ENCODE measurements at places on chromosomes 6 and 20.

- DNase-seq, result no peak
Observed at GRCh38 chr6:2751871-2752270, 1.1 kb upstream of the MYLK4 start.

DNA sequence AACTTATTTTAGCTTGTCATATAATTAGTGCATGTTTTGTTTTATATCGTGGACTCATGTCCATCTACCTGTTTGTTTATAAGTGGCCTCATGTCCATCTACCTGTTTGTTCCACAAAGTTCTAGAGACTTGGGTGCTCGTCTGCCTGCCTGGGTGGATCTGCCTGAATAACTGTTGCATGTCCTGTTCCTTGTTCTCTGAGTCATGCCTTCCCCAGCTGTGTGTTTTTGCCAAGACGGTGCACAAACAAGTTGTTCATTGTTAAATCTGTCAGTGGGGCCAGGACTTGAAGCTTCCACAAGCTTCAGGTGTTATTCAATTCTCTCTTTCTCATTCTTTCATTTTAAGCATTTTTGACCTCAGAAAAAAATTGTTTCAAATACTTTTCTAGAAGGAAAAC, 358.0 kb upstream of the CITED2 start:
- no peak for DNase-seq

- DNase-seq, result no peak
Observed at GRCh38 chr20:10679269-10679668, 5.5 kb upstream of the JAG1 start.

GRCh38 chr6:105835373-105835772, 250.8 kb upstream of the PRDM1 start:
- no peak for DNase-seq

DNA sequence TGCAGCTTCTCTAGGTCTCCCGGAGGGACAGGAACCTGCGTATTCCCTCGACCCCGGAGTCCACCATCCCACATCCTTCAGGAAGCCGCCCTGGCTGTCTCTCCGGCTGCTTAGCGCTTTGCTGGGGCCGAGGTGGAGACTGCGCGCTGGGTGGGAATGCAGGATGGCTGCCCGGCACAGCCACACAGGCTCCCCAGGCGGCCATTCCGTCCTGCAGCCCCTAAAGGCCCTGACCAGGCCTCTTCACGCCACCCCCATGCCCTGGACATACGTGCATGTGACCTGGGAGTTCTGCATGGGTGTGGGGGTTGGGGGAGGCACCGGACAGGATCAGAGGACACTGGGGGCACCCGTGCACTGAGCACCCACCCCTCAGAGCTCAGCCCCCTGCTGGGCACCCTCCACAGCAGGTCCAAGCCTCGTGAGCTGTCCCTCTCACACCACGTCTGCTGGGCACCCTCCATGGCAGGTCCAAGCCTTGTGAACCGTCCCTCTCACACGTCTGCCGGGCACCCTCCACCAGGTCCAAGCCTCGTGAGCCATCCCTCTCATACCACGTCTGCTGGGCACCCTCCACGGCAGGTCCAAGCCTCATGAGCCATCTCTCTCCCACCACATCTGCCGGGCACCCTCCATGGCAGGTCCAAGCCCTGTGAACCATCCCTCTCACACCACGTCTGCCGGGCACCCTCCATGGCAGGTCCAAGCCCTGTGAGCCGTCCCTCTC, 40.4 kb upstream of the CHRNA4 start:
- no peak for DNase-seq

- DNase-seq, result no peak
Observed at GRCh38 chr20:58666702-58667101, 15.6 kb downstream of the STX16 start.

DNA sequence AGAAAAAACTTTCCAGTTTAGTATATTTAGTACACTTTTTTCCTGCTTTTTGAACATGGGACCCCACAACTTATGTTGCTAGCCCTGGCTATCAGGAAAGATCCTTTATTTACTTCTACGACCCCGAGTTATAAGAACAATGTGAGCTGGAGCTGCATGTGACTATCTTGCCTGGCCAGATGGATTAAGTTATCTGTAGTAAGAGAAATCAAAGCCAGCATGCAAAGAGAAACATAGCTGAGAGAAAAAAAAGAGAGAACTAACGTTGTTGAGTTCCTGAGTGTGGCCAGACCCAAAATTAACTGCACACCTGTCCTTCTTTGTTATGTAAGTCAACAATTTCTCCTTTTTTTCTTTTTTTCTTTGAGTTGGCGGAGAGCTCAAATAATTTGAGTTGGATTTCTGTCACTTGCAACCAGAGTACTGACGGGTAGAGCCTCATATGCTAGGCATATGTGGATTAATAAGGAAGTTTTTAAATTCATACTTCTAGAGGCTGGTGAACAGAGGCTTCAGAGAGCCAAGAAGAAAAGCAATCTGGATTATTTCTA, 219.5 kb downstream of the HACE1 start:
- no peak for DNase-seq

GRCh38 chr20:10501402-10501801, 66.3 kb downstream of the SLX4IP start:
- no peak for DNase-seq

DNA sequence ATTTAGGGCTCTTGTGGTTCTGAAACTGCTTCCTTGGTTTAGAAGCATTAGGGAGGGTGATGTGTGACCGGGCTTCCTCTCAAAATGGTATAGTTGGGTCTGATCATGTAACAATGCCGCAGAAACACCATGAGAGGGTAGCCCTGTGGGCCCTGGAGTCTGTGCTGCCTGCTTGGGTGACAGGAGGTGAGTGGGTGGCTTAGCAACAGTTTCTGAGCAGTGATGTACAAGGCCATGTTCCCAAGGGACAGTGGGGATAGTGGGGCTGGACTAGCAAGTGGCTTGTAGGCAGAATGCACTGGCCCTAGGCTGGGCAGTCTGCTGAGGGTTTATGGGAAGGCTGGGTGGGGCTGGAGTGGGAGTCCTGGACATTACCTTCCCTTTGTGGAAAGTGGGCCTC, 106.9 kb upstream of the MYL9 start:
- DNase-seq, result no peak

- DNase-seq, result no peak
Observed at GRCh38 chr20:10291568-10292248, 73.1 kb downstream of the SNAP25 start.

DNA sequence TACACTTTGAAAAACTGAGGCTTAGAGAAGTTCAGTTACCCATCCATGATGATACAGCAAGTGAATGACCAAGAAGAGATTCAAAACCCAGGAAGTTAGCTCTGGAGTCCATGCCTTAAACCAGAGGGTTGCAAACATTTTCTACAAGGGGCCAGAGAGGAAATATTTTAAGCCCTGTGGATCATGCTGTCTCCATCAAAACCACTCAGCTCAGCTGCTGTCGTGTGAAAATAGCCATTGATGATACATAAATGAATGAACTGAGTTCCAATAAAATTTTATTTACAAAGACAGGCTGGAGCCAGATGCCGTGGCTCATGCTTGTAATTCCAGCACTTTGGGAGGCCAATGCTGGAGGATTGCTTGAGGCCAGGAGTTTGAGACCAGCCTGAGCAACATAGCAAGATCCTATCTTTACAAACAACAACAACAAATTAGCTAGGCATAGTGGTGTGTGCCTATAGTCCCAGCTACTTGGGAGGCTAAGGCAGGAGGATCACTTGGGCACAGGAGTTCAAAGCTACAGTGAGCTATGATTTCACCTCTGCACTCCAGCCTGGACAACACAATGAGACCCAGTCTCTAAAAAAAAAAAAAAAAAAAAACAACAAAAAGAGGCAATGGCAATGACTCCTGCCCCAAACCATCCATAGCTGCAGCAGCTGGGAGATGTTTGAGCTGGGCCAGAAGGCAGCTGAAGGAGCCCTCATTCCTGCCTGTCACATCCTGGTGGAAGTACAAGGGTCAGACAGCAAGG, 44.1 kb upstream of the RIN2 start:
- DNase-seq, result no peak

GRCh38 chr6:73667798-73668197, 14.0 kb upstream of the SLC17A5 start:
- DNase-seq, result no peak

DNA sequence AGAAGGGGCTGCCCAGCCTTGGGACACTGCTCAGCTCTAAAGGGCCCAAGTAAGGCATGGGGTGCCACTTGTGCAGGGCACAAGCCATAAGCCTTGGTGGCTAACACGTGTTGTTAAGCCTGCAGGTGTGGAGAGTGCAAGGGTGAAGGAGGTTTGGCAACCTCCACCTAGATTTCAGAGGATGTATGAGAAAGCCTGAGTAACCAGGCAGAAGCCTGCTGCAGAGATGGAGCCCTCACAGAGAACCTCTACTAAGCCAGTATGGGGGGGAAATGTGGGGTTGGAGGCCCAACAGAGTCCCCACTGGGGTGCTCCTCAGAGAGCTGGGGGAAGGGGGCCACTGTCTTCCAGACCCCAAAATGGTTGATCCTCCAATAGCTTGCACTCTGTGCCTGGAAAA, 32.6 kb downstream of the SERINC1 start:
- DNase-seq, result no peak

DNA sequence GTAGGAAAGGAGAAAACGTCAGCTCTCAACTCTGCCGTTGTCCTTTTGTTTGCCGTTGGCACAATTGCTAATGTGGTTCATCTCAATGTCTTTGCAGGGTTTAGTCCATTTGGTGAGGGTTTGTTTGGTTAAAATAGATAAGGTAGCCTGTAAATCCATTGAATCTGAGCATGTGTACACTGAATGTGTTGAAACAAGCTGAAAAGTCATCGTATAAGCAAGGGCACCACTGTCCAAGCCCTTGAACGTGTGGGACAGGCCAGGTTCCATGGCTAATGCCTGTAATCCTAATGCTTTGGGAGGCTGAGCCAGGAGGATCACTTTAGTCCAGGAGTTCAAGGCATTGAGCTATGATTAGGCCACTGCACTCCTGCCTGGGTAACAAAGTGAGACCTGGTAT, 224.7 kb upstream of the PLCB4 start:
- no peak for DNase-seq

DNA sequence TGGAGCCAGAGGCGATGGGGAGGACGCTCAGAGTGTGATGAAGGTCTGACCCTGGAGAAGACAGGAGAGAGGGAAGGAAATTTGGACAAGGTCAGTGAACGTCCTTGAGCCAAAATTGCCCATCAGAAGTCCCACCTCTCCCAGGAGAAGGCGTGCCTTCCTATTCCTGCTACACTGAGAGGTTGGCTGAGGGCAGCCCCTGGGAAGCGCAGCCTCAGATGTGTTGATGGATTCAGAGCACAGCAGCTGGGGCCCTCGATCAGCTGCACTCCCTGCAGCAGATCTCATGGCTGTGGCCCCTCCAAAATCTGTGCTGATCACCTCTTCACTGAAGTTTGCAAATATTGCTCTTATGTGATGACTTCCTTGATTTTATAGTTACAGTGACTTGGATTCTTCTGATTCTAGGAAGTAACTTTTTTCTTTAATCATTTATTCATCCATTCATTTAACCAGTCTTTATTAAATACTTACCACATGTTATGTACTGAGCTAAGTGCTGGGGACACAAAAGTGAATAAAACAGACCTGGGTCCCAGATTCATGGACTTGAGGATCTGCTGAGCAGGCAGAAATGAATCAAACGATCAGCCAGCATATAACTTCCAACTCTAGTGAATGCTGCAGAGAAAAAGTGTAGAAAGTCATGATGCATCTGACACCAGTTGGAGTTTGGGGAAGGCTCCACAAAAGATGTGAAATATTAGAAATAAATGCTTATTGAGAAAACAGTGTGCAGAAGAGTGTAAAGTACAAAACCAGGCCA, 69.6 kb upstream of the ARMC2 start:
- DNase-seq, result no peak

- DNase-seq, result no peak
Observed at GRCh38 chr20:36249450-36249849, 13.2 kb downstream of the AAR2 start.

- DNase-seq, result no peak
Observed at GRCh38 chr6:28724395-28724794, 198.7 kb downstream of the GPX5 start.

GRCh38 chr20:23583526-23583925, 15.2 kb upstream of the CST9L start:
- no peak for DNase-seq

- no peak for DNase-seq
Observed at GRCh38 chr6:18693881-18694280, 306.7 kb downstream of the RNF144B start.

DNA sequence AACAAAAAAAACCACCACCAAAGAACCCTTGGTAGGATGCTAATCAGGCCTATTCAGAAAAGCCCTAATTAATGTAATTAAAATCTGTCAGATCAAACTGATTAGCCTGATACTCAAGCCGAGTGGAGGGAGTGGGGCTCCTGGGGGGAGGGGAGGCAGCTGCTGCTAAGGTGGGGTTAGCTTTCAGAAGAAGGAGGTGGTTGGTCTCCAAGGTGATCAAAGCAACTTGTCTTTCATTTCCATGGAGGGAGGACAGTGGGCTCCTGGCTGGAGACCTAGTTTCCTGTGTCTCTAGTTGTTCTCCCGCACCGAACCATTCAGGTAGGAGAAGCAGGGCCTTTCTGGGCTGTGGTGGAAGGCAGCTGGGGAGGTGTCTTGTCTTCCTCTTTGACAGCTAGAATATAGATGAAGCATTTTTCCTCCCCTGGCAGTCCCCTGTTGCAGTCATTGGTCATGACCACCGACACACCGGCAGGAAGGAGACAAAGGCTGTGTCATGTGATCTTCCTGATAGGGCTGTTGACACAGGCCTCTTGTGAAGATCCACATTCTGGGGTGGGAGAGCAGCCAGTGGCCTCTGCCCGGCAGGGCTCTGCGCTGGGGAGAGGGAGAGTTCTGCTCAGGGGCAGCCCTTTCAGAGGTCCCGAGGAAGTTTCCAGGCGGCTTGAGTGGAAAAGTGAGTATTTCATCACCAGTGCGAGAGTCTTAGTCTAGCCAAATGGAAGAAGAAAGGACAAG, 39.9 kb upstream of the PRDM1 start:
- no peak for DNase-seq

DNA sequence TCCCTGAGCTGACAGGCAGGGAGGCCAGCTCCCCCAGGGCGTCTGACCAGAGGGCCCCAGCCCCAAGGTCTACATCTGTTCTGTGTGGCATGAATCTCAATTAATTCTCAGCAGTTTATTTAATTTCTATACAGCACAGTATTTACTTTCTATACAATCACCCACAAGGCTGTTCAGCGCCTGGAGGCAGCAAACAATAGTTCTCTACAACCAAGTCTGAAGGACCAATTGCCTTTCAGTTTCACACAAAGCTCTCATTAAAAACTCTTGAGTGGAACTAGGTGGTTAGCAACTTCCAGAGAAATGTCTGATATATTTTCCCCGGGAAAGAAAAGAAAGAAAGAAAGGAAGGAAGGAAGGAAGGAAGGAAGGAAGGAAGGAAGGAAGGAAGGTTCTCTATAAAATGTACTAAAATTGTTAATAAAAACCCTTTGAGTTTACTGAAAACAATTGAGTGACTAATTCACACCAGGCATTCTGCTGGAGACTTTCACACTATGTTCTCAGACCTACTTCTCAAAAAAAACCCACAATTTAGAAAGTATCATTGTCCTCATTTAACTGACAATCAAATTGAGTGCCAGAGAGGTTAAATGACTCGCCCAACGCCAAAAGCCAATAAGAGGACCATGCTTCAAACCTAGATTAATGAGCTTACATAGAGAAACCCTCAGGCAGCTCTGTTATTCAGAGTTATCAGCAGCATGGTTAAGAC, 62.5 kb downstream of the METTL24 start:
- DNase-seq, result no peak

- no peak for DNase-seq
Observed at GRCh38 chr6:36772397-36772796, 66.8 kb downstream of the CPNE5 start.

GRCh38 chr6:166657531-166657930, 30.5 kb upstream of the RPS6KA2 start:
- no peak for DNase-seq

Data from stimulated activated CD8-positive, alpha-beta memory T cell treated with anti-CD3 and anti-CD28 coated beads, Interleukin-4, amount 100 ng/mL, for 4 hours (primary cell).